CD8-positive, alpha-beta memory T cell (primary cell): ENCODE measurements at places on chromosomes 13 and 19. TPM values are rescaled to one million over a fixed set of nuclear protein-coding genes. Genes with fewer than 3 reads are reported as not detected.

The PDCD2L gene
- total RNA-seq: 40.0 TPM

The COMMD6 gene
- total RNA-seq: 125 TPM

The EHD2 gene
- 0.07 TPM for total RNA-seq

The CAMSAP3 gene
- 0.24 TPM for total RNA-seq

The ZNF302 gene
- 14.8 TPM for total RNA-seq

The PGLYRP2 gene
- total RNA-seq: 0.13 TPM

The TNNT1 gene
- not detected for total RNA-seq
